Bronchial smooth muscle cell (primary cell): ENCODE measurements at places on chromosomes 5 and 9. TPM values are rescaled to one million over a fixed set of nuclear protein-coding genes. Genes with fewer than 3 reads are reported as not detected.

Gene EPB41L4A
- total RNA-seq, result 0.09 and 0.16 TPM in 2 replicates

Gene SLC45A2
- total RNA-seq, result under 0.01 TPM in 1 of 2 replicates, not detected in the other

Gene FGFR4
- total RNA-seq, result 6.1 and 36.5 TPM in 2 replicates

Gene CRHBP
- 0.26 and 0.63 TPM in 2 replicates for total RNA-seq

Gene ZNG1F
- 5.0 and 6.5 TPM in 2 replicates for total RNA-seq

Gene GMCL2
- not detected in 2 replicates for total RNA-seq

Gene SPATA31E1
- under 0.01 TPM in 1 of 2 replicates, not detected in the other for total RNA-seq

Gene PTGDS
- total RNA-seq, result 0.79 and 6.0 TPM in 2 replicates

Gene NMUR2
- total RNA-seq, result not detected in 2 replicates

Gene PCDHB4
- 0.94 TPM in 1 of 2 replicates, not detected in the other for total RNA-seq

Gene FOXD4L4
- 0.17 and 0.32 TPM in 2 replicates for total RNA-seq
